PC-9 (cell line): ENCODE measurements at places on chromosomes 13 and 19. TPM values are rescaled to one million over a fixed set of nuclear protein-coding genes. Genes with fewer than 3 reads are reported as not detected.
A peak's percentile ranks its signal among the peaks of the same experiment; 100 is the strongest.

DNA sequence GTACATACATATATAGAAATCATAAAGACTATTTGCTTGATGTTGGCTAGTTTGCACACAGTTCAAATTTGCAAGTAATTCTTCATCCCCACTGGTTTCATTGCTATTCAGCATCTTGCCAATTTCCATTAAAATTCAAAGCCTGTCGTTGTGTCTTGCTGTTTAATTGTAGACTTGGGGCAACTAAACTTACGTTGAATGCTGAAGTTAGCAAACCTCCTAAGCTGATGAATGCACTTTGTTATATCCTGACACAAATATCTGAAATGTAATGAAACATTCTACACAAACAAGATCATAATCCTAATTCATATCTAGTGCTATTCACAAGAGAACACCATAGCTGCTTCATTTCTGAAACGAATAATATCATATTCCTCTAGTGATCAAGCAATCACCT lies 381.2 kb downstream of the ITGBL1 start:
- DNase-seq, result no peak
- H3K4me3 ChIP-seq, result no peak overlapping the region
- no peaks in the 10 kb centered on the region for H3K4me1 ChIP-seq
- H3K27me3 ChIP-seq, result peaks cover 57% of the 10 kb centered on the region
- H3K27ac ChIP-seq, result no peak overlapping the region

- DNase-seq, result no peak
- no peak overlapping the region for H3K4me3 ChIP-seq
- peaks cover 48% of the 10 kb centered on the region for H3K4me1 ChIP-seq
- peaks cover 38% of the 10 kb centered on the region for H3K36me3 ChIP-seq
- no peaks in the 10 kb centered on the region for H3K27me3 ChIP-seq
- peak overlapping the region; percentile 20 for H3K27ac ChIP-seq
These were observed 28.4 kb downstream of the MBNL2 start for GRCh38 chr13:97250560-97250959.

- DNase-seq, result no peak
- H3K4me1 ChIP-seq, result no peaks in the 10 kb centered on the region
- H3K36me3 ChIP-seq, result peaks cover 23% of the 10 kb centered on the region
- no peak overlapping the region for H3K4me3 ChIP-seq
These were observed 4.9 kb downstream of the ACP4 start for GRCh38 chr19:50794876-50795663.

- peaks cover 41% of the 10 kb centered on the region for H3K4me1 ChIP-seq
- peaks cover 33% of the 10 kb centered on the region; the same call in 1 of the 2 replicates for H3K36me3 ChIP-seq
- no peaks in the 10 kb centered on the region for H3K27me3 ChIP-seq
- peak; percentile 73 for DNase-seq
- no peak overlapping the region; the same call in 1 of the 2 replicates for H3K4me3 ChIP-seq
These were observed 7.0 kb downstream of the CUL4A start for GRCh38 chr13:113216254-113217048.

DNA sequence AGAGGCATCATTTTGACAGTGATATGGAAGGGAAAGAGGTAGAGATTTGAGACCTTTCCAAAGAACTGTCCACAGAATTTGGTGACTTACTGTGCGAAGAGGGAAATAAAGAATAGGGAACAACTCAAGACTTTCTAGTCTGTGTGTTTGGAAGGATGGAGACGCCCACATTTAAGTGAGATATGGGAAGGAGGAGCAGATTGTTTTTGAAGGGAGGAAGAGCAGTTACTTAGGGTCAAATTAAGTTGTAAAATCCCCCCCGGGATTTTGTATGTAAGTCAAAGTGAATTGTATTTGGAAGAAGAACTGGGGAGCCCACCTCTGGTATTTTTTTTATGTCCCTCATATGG lies 1.2 kb downstream of the USPL1 start:
- no peak for DNase-seq
- H3K4me1 ChIP-seq, result peaks cover 33% of the 10 kb centered on the region
- H3K27ac ChIP-seq, result no peak overlapping the region

DNA sequence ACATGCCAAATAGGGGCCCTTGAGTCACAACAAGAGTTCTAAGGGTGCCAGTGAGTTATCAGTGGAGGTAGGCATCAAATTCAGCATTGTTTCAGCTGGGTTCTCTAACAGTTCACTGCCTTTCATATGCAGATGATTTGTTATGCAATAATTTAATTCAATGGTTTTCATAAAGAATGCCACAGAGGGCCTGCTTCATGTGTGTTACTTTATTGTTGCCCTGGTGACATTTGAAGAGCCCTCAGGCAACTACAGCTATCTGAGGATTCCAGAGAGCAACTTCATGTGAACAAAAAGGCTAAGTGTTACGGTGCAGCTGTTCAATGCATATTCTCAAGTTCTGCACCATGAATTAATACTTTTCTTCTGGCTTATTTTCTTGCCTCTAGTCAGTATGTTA lies 43.1 kb upstream of the STARD13 start:
- no peak overlapping the region for H3K4me3 ChIP-seq
- H3K27ac ChIP-seq, result no peak overlapping the region
- no peaks in the 10 kb centered on the region for H3K4me1 ChIP-seq
- H3K27me3 ChIP-seq, result no peaks in the 10 kb centered on the region
- DNase-seq, result no peak
- H3K36me3 ChIP-seq, result no peaks in the 10 kb centered on the region

- no peak overlapping the region for H3K27ac ChIP-seq
- DNase-seq, result no peak
- H3K4me3 ChIP-seq, result no peak overlapping the region
- no peaks in the 10 kb centered on the region for H3K27me3 ChIP-seq
These were observed 894.3 kb downstream of the DIAPH3 start for GRCh38 chr13:59269476-59269875.

- H3K36me3 ChIP-seq, result no peaks in the 10 kb centered on the region
- no peak overlapping the region for H3K4me3 ChIP-seq
- no peaks in the 10 kb centered on the region for H3K27me3 ChIP-seq
- H3K4me1 ChIP-seq, result no peaks in the 10 kb centered on the region
These were observed 25.2 kb downstream of the TNFSF14 start for GRCh38 chr19:6644796-6645195.

DNA sequence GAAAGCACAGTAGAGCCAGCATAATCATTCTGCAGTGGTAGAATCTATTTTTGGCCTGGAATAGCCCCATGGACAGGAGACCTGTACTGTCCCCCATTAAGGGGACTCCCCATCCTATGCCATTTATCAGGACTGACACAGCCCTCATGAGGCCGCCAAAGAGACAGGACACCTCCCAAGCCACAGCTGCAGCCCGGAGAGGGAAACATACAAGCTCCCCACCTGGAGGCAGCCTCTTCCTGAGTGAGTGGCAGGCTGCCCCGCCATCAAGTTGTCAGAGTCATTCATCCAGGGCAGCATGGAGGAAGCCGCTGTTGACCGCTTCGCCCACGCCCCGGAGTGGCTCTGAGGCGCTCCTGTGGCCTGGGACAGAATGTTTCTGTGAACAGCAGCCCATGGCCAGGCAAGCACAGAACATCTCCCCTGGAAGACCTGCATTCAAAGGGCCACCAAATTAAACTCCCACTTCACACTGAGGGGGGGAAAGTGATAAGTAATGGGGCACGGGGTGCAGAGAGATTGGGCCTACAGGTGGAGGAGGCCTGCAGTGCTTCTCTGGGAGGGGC lies 111.3 kb downstream of the ZDHHC20 start:
- no peaks in the 10 kb centered on the region for H3K4me1 ChIP-seq

GRCh38 chr13:45682494-45683008 lies 19.6 kb upstream of the CBY2 start:
- H3K27me3 ChIP-seq, result peaks cover 58% of the 10 kb centered on the region
- H3K4me3 ChIP-seq, result no peak overlapping the region
- no peak overlapping the region for H3K27ac ChIP-seq

- DNase-seq, result no peak
- H3K27ac ChIP-seq, result no peak overlapping the region
- no peak overlapping the region for H3K4me3 ChIP-seq
- no peaks in the 10 kb centered on the region for H3K36me3 ChIP-seq
- H3K4me1 ChIP-seq, result no peaks in the 10 kb centered on the region
- no peaks in the 10 kb centered on the region for H3K27me3 ChIP-seq
These were observed 67.8 kb downstream of the ZNF728 start for GRCh38 chr19:22935151-22935550.

DNA sequence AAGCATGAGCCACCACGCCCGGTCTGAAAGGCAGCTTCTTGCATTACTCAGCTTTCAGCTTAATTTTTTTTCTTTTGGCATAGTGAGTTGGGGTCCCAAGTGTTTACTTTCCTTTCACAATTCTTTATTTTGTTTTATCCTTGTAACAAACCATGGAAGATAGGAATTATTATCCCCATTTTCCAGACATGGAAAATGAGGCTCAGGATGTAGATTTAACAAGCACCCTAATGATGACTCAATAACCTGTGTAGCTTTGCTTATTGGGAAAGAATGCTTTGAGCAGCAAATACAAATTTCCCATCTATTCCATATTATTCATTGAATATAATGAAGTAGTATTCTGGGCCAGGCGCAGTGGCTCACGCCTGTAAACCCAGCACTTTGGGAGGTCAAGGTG lies 13.5 kb upstream of the COG3 start:
- H3K4me3 ChIP-seq, result no peak overlapping the region
- H3K27me3 ChIP-seq, result peaks cover 14% of the 10 kb centered on the region
- H3K27ac ChIP-seq, result no peak overlapping the region
- DNase-seq, result no peak
- no peaks in the 10 kb centered on the region for H3K36me3 ChIP-seq
- H3K4me1 ChIP-seq, result no peaks in the 10 kb centered on the region

GRCh38 chr13:50800091-50800739 lies 43.3 kb downstream of the DLEU7 start:
- peaks cover 6% of the 10 kb centered on the region; the same call in 1 of the 2 replicates for H3K4me1 ChIP-seq

- H3K27me3 ChIP-seq, result no peaks in the 10 kb centered on the region
- no peaks in the 10 kb centered on the region for H3K36me3 ChIP-seq
- H3K4me3 ChIP-seq, result no peak overlapping the region
- H3K4me1 ChIP-seq, result no peaks in the 10 kb centered on the region; the same call in 1 of the 2 replicates
These were observed 33.6 kb downstream of the ZNF701 start for GRCh38 chr19:52603558-52604207.

GRCh38 chr19:46915386-46915785 lies 54.6 kb downstream of the ARHGAP35 start:
- peaks cover 64% of the 10 kb centered on the region for H3K4me1 ChIP-seq
- H3K27ac ChIP-seq, result peak overlapping the region; percentile 82
- no peak for DNase-seq
- no peaks in the 10 kb centered on the region for H3K27me3 ChIP-seq
- H3K4me3 ChIP-seq, result no peak overlapping the region

GRCh38 chr19:29505097-29505824 lies 20.5 kb upstream of the VSTM2B start:
- no peaks in the 10 kb centered on the region for H3K4me1 ChIP-seq
- peaks cover 96% of the 10 kb centered on the region for H3K27me3 ChIP-seq
- no peaks in the 10 kb centered on the region for H3K36me3 ChIP-seq
- no peak overlapping the region for H3K27ac ChIP-seq

DNA sequence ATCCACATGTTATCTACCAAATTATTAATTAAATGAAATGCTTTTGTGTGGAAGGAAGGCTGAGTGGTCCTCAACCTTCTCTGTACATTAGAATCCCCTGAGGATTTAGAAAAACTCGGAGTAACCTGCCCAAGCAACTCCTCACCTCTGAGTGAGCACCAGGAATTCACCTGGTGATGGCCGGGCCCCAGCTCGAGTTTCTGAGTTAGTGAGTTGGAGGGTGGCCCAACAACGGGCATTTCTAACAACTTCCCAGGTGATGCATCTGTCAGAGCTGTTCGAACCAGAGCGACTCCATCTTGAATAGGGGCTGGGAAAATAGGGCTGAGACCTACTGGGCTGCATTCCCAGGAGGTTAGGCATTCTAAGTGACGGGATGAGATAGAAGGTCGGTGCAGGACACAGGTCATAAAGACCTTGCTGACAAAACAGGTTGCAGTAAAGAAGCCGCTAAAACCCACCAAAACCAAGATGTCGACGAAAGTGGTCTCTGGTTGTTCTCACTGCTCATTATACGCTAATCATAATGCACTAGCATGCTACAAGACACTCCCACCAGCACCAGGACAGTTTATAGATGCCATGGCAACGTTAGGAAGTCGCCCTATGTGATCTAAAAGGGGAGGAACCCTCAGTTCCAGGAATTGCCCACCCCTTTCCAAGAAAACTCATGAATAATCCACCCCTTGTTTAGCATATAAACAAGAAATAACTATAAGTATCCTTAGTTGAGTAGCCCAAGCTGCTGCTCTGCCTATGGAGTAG lies 44.2 kb upstream of the SHISA2 start:
- no peak overlapping the region for H3K27ac ChIP-seq
- H3K4me3 ChIP-seq, result no peak overlapping the region
- no peaks in the 10 kb centered on the region for H3K36me3 ChIP-seq
- H3K27me3 ChIP-seq, result peaks cover 51% of the 10 kb centered on the region
- H3K4me1 ChIP-seq, result no peaks in the 10 kb centered on the region
- no peak for DNase-seq

- no peak overlapping the region for H3K4me3 ChIP-seq
- H3K27ac ChIP-seq, result no peak overlapping the region
- H3K4me1 ChIP-seq, result no peaks in the 10 kb centered on the region
- no peak for DNase-seq
These were observed 24.9 kb upstream of the TDRD3 start for GRCh38 chr13:60372141-60372540.

- H3K36me3 ChIP-seq, result no peaks in the 10 kb centered on the region
- peak overlapping the region; percentile 80; the same call in 1 of the 2 replicates for H3K27ac ChIP-seq
- no peak for DNase-seq
- H3K4me3 ChIP-seq, result no peak overlapping the region
These were observed 16.1 kb upstream of the IRGC start for GRCh38 chr19:43699506-43700394.

DNA sequence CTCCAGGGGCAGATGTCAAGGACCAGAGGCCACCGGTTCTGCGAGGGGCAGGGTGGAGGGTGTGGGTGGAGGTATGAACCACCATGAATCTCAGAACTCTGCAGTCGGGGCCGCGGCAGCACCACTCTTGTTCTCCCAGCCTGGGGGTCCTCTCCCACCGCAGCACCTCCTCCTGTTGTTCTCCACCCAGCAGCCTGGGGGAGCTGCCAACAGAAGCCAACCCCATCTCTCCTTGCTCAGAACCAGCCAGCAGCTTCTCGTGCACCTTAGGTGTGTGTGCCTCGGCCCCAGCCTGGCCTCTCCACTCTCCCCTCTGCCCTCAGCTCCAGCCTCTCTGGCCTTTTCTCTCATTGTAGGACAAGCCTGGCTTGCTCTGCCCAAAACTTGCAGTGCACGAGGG lies 31.9 kb upstream of the CCNE1 start:
- no peaks in the 10 kb centered on the region for H3K27me3 ChIP-seq
- no peak overlapping the region for H3K27ac ChIP-seq
- DNase-seq, result no peak
- no peaks in the 10 kb centered on the region for H3K36me3 ChIP-seq

- no peaks in the 10 kb centered on the region for H3K36me3 ChIP-seq
- no peaks in the 10 kb centered on the region for H3K27me3 ChIP-seq
- H3K4me3 ChIP-seq, result no peak overlapping the region
These were observed 617.2 kb downstream of the PCDH9 start for GRCh38 chr13:66612983-66613382.

The IGLON5 gene
- total RNA-seq, result not detected in 2 replicates

The LDLR gene
- total RNA-seq, result 160 and 182 TPM in 2 replicates

The AMER2 gene
- total RNA-seq, result not detected in 2 replicates

The ZNF814 gene
- total RNA-seq, result 8.6 and 12.2 TPM in 2 replicates

The KCNN4 gene
- 92.4 and 92.7 TPM in 2 replicates for total RNA-seq

The UPF3A gene
- total RNA-seq, result 54.1 and 67.0 TPM in 2 replicates

The PLPPR3 gene
- total RNA-seq, result 0.81 and 0.90 TPM in 2 replicates

The ZNF135 gene
- total RNA-seq, result 0.15 TPM in 1 of 2 replicates, not detected in the other

The CNFN gene
- total RNA-seq, result 4.9 and 7.8 TPM in 2 replicates

The PRR36 gene
- total RNA-seq, result 12.9 and 20.3 TPM in 2 replicates
